ENCODE measurements at places on chromosomes 1 and 21. TPM values are rescaled to one million over a fixed set of nuclear protein-coding genes. Genes with fewer than 3 reads are reported as not detected.

DNA sequence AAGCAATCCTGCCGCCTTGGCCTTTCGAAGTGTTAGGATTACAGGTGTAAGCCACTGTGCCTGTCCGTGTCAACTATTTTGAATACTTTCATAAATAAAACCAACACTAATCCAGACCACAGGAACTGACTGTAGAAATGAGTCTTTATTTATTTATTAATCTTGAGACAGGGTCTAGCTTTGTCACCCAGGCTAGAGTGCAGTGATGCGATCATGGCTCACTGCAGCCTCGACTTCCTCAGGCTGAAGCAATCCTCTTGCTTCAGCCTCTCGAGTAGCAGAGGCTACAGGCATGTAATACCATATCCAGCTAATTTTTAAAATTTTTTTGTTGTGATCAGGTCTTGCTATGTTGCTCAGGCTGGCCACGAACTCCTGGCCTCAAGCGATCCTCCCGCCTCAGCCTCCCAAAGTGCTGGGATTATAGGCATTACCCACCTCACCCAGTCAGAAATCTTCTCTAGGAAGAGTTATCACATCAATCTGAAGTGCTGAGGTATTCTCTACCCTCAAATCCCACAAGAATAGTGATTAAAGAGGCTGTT lies 21.7 kb upstream of the CPLANE2 start:
- DNase-seq: no peak
- no peak overlapping the region for H3K27ac ChIP-seq
- no peaks in the 10 kb centered on the region for H3K4me1 ChIP-seq
- H3K4me3 ChIP-seq: no peak overlapping the region

GRCh38 chr1:206133751-206134415 lies 16.7 kb upstream of the AVPR1B start:
- H3K27me3 ChIP-seq: peaks cover 5% of the 10 kb centered on the region
- H3K4me3 ChIP-seq: no peak overlapping the region
- no peaks in the 10 kb centered on the region for H3K36me3 ChIP-seq

GRCh38 chr1:24727501-24728216 lies 17.6 kb upstream of the CLIC4 start:
- peak overlapping the region; percentile 60 for H3K27ac ChIP-seq
- peaks cover 29% of the 10 kb centered on the region for H3K4me1 ChIP-seq
- DNase-seq: no peak
- no peaks in the 10 kb centered on the region for H3K36me3 ChIP-seq

GRCh38 chr1:182235952-182236650 lies 155.5 kb downstream of the GLUL start:
- peaks cover 10% of the 10 kb centered on the region for H3K27me3 ChIP-seq
- no peak for DNase-seq
- H3K36me3 ChIP-seq: no peaks in the 10 kb centered on the region

DNA sequence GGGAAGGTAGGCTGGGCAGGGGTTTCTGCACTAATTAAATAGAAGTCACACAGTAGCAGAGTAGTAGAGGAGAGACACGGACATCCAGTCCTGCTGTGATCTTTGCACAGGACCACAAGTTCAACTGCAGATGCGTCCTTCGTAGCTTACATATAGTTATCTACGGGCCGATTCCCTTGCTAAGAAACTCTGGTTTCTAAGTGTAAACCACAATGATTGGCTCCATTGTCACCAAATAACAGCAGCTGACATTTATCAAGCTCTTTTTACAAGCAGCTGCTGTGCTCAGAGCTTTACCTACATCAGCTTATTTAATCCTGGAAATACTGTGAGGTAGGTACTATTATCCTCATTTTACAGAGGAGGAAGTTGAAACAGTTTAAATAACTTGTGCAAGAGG lies 3.1 kb downstream of the SLC45A3 start:
- peaks cover 33% of the 10 kb centered on the region for H3K4me1 ChIP-seq
- peaks cover 2% of the 10 kb centered on the region for H3K27me3 ChIP-seq
- no peak overlapping the region for H3K27ac ChIP-seq
- H3K36me3 ChIP-seq: no peaks in the 10 kb centered on the region

GRCh38 chr1:35592991-35593769 lies 20.1 kb downstream of the TFAP2E start:
- H3K27me3 ChIP-seq: no peaks in the 10 kb centered on the region
- no peak overlapping the region for H3K4me3 ChIP-seq
- no peak for DNase-seq
- H3K4me1 ChIP-seq: no peaks in the 10 kb centered on the region
- no peak overlapping the region for H3K27ac ChIP-seq

GRCh38 chr1:170166518-170167180 lies 20.9 kb downstream of the NTMT2 start:
- DNase-seq: no peak
- no peak overlapping the region for H3K27ac ChIP-seq
- H3K4me1 ChIP-seq: no peaks in the 10 kb centered on the region
- H3K27me3 ChIP-seq: no peaks in the 10 kb centered on the region

GRCh38 chr1:164618202-164618564 lies 59.2 kb downstream of the PBX1 start:
- DNase-seq: no peak
- no peaks in the 10 kb centered on the region for H3K36me3 ChIP-seq
- no peak overlapping the region for H3K27ac ChIP-seq
- no peaks in the 10 kb centered on the region for H3K4me1 ChIP-seq
- peaks cover 7% of the 10 kb centered on the region for H3K27me3 ChIP-seq

DNA sequence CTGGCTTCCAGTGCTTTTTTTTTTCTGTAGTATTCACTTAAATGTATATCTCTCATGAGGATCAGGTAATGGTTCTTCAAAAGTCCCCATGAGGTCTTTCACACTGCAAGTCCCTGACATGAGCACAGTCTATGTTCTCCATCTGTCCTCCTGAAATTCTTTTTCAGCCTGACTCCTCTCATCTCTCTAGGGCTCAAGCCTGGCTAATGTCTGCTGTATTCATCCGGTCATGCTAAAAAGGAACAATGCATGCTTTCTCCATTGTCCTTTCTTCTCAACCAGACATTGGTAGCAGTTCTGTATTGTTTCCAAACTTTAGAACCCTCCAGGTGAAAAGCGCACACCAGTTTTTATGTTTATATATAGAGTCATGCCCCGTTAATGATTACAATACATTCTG lies 368.3 kb upstream of the OLFM3 start:
- no peaks in the 10 kb centered on the region for H3K27me3 ChIP-seq
- no peak for DNase-seq
- no peaks in the 10 kb centered on the region for H3K4me1 ChIP-seq

DNA sequence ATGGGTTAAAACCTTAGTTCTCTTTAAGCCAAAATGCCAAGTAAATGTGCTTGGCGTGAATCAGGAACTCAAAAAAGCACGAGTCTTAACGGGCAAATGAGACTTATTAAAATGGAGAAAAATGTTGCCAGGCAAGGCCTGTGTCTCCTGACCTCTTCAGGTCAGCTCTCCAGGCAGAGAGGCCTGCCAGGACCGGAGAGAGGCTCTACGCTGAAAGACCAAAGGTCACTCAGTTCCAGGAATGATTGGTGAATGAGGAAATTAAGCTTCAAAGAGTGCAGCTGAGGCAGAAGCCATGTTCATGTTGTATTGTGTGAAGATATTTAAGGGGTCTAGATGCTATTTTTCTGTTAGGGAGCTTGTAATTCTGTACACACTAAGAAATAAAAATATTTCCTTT lies 66.6 kb downstream of the SPAG17 start:
- no peak for DNase-seq
- H3K36me3 ChIP-seq: no peaks in the 10 kb centered on the region

GRCh38 chr1:34684266-34684665 lies 70.6 kb upstream of the GJB5 start:
- no peak for DNase-seq
- no peak overlapping the region for H3K27ac ChIP-seq
- H3K4me3 ChIP-seq: no peak overlapping the region
- H3K27me3 ChIP-seq: peaks cover 19% of the 10 kb centered on the region
- H3K4me1 ChIP-seq: no peaks in the 10 kb centered on the region

DNA sequence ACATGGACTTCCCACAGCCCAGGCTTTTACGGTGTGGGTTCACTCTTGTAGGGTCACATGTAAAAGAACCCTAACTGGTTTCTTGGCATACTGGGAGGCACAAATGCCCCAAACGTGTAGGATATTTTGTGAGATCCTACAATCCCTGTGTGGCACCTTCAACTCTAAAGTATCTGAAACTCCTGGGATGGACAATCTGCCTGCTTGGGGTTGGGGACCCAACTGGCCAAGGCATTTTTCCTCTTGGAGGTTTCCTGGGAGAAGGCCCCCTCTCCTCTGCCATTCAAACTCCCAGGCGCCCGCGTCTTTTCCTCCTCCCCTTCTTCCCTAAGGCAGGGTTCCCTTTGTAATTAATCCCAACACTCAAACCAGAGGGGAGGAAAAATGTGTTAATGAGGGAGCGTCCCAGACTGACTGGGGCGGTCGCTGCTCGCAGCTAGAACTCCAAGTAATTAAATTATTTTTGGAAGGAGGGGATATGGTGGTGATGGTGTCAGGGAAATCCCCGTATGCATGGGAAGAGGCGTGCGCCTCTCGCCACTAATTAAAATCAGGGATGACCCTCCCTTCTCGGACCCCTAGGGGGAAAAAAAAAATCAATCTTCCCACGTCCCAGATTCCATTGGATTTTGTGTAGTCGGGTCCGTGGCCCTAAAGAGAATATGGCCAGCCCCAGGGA lies 681 bp upstream of the VANGL2 start:
- DNase-seq: no peak
- H3K27me3 ChIP-seq: no peaks in the 10 kb centered on the region
- H3K4me3 ChIP-seq: peak overlapping the region; percentile 71
- H3K4me1 ChIP-seq: peaks cover 42% of the 10 kb centered on the region

- H3K4me3 ChIP-seq: no peak overlapping the region
- H3K27me3 ChIP-seq: no peaks in the 10 kb centered on the region
- H3K27ac ChIP-seq: no peak overlapping the region
- no peak for DNase-seq
These were observed 774.3 kb downstream of the MRPL39 start for GRCh38 chr21:24832961-24833360.

GRCh38 chr1:14443164-14443787 lies 155.2 kb upstream of the KAZN start:
- no peak for DNase-seq
- no peaks in the 10 kb centered on the region for H3K36me3 ChIP-seq
- no peak overlapping the region for H3K4me3 ChIP-seq
- no peak overlapping the region for H3K27ac ChIP-seq
- no peaks in the 10 kb centered on the region for H3K4me1 ChIP-seq

- peaks cover 46% of the 10 kb centered on the region for H3K4me1 ChIP-seq
- H3K27me3 ChIP-seq: no peaks in the 10 kb centered on the region
- no peaks in the 10 kb centered on the region for H3K36me3 ChIP-seq
- no peak overlapping the region for H3K4me3 ChIP-seq
- no peak for DNase-seq
These were observed 174.5 kb upstream of the RUNX1 start for GRCh38 chr21:35223480-35224156.

DNA sequence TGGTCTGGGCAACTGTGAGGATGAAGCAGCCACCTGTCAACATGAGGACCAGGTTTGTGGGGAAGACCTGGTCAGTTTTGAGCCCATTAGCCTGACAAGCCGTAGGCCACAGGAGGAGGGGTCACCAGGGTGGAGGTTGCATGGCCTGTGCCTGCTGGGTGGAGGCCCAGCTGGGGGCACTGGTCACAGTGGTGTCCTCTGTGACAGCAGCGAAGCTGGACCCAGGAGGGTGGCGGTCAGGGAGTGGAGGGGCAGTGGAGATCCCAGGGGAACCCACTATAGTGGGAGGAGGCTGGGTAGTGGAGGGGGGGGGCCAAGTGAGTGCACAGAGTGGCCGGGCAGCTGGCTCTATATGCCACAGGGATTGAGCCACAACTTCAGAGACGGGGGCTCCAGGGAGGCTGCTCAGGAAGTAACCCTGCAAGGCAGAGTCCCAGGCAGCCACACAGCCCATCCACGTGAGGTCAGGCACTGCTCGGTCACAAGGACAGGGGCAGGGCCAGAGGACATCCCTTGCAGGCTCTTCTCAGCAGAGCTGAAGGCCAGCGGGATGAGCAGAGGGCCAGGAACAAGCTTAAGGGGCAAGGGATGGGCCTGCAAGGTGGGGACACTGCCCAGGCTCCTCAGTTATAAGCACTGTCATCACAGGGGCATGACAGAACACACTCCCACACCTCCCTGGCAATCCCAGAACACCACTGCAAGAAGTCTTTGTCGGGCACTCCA lies 2.3 kb upstream of the C1orf35 start:
- no peak overlapping the region for H3K4me3 ChIP-seq
- H3K36me3 ChIP-seq: peaks cover 34% of the 10 kb centered on the region
- peaks cover 44% of the 10 kb centered on the region for H3K4me1 ChIP-seq
- no peak for DNase-seq
- H3K27me3 ChIP-seq: no peaks in the 10 kb centered on the region

DNA sequence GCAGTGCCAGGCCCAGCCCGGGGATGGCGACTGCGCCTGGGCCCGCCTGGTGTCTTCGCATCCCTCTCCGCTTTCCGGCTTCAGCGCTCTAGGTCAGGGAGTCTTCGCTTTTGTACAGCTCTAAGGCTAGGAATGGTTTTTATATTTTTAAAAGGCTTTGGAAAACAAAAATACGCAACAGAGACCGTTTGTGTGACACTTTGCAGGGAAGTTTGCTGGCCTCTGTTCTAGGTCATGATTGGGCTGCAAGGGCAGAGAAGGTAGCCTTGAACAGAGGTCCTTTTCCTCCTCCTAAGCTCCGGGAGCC lies 719 bp downstream of the SOD1 start:
- no peaks in the 10 kb centered on the region for H3K27me3 ChIP-seq
- peak overlapping the region; percentile 89 for H3K4me3 ChIP-seq
- H3K27ac ChIP-seq: peak overlapping the region; percentile 81
- DNase-seq: no peak
- H3K36me3 ChIP-seq: peaks cover 31% of the 10 kb centered on the region

DNA sequence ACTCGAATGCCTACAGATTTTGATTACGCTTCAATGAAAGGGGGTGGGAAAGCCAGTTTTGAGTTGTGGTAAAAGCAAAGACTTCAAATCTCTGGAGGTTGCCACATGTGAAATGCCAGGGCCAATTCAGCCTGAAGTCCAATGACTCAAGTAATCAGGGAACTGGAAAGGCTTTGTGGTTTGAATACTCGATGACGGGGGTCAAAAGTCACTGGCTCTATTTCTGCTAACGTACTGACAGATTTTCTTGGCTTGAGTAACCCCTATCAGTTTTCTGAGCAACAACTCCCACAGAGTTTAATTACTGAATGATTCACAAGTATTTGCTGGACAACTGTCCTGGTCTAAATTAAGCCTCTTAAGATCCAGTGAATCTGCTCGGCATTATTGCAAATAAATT lies 152.2 kb downstream of the SIPA1L2 start:
- H3K36me3 ChIP-seq: no peaks in the 10 kb centered on the region
- no peak for DNase-seq
- no peak overlapping the region for H3K27ac ChIP-seq
- no peak overlapping the region for H3K4me3 ChIP-seq
- H3K4me1 ChIP-seq: no peaks in the 10 kb centered on the region

Gene C1orf116
- total RNA-seq: 0.09 TPM

Gene LRRC8B
- total RNA-seq: 19.1 TPM

Gene CAMK1G
- not detected for total RNA-seq

Gene PCSK9
- not detected for total RNA-seq

Gene CRNN
- total RNA-seq: not detected

Gene ZNF593OS
- not detected for total RNA-seq

Gene MAP3K7CL
- total RNA-seq: 7.9 TPM

Gene RC3H1
- total RNA-seq: 55.6 TPM

Gene OR2T33
- total RNA-seq: not detected

Gene KCNA3
- 20.0 TPM for total RNA-seq

Gene DNAJC6
- 0.67 TPM for total RNA-seq

Gene ATAD3C
- total RNA-seq: 0.86 TPM

Data from activated B cell treated with CpG ODN at 0.5 μM for 24 hours (primary cell).